ENCODE measurements at places on chromosomes 5 and 9.

DNA sequence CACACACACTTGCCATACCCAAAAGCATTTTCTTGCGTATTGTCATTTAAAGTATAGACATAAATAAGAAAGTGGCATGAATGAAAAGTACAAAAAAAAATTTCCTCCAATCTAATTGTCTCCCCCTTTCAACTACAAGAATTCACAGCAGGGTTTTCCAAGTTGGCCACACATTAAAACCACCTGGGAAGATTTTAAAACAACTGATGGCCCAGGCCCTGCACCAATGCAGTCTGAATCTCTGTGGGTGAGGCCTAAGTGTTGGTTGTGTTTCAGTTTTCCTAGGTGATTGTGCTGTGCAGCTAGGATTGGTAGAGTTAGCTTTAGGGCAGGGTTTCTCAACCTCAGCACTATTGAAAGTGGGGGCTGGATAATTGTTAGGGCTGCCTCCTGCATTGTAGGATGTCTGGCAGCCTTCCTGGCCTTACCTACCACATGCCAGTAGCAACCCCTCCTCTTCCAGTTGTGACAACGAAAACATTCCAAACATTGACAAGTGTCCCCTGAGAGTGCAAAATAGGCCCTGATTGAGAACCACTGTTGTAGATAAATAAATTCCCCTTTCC is 337.1 kb downstream of the KIAA0825 start:
- no peak for DNase-seq

GRCh38 chr5:11289208-11289607 is 528.2 kb upstream of the DAP start:
- DNase-seq = no peak

- DNase-seq = no peak
These were observed 876 bp downstream of the CAAP1 start for GRCh38 chr9:26891726-26892125.

GRCh38 chr9:103867886-103868285 is 226.2 kb upstream of the SMC2 start:
- DNase-seq = no peak

DNA sequence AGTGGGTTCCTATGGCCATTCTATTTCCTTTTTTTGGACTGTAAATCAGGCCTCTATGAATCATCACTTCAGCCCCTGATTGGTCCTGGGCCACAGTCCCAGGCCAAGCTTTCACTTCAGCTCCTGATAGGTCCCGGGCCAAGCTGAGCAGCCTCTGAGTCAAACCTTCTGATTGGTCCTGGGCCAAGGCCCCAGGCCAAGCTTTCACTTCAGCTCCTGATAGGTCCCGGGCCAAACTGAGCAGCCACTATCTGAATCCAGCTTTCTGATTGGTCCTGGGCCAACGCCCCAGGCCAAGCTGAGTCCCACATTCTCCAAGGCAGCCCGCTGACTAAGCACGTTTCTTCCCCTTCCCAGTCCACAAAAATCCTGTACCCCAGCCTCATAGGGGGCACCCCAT is 1972.9 kb upstream of the ACO1 start:
- no peak for DNase-seq

DNA sequence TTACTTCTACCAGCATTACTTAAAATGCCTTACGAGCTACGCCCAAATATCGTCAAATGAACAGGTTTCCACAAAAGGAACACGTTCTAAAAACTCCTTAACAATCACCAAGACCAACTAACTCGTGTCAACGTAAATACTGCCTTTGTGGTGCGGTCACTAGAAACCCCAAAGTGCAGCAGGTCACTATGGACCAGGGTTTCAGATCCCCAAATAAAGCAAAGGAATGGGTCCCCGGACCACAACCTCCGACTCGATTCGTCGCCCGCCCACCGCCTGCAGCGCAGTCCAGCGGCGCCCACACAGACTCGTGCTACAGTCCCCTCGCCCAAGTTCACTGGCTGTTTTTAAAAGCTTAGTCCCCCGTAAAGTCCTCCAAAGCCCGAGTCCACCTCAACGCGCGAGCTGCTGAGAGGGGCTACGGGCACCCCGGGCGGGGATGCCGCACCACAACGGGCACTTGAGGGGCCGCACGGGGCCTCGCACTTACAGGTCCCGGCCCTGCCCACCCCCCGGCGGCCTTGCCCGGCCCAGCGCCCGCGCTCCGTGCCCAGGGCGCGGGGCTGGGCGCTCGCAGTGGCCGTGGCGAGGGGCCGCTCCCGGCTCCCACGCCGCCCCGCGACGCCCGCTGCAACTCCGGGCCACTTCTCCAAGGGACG is 1.1 kb downstream of the NFIB start:
- DNase-seq = no peak

GRCh38 chr5:66529182-66529581 is 67.0 kb upstream of the MAST4 start:
- DNase-seq = no peak

- DNase-seq = no peak
These were observed 31.1 kb downstream of the DYNC2I2 start for GRCh38 chr9:128625391-128626146.

DNA sequence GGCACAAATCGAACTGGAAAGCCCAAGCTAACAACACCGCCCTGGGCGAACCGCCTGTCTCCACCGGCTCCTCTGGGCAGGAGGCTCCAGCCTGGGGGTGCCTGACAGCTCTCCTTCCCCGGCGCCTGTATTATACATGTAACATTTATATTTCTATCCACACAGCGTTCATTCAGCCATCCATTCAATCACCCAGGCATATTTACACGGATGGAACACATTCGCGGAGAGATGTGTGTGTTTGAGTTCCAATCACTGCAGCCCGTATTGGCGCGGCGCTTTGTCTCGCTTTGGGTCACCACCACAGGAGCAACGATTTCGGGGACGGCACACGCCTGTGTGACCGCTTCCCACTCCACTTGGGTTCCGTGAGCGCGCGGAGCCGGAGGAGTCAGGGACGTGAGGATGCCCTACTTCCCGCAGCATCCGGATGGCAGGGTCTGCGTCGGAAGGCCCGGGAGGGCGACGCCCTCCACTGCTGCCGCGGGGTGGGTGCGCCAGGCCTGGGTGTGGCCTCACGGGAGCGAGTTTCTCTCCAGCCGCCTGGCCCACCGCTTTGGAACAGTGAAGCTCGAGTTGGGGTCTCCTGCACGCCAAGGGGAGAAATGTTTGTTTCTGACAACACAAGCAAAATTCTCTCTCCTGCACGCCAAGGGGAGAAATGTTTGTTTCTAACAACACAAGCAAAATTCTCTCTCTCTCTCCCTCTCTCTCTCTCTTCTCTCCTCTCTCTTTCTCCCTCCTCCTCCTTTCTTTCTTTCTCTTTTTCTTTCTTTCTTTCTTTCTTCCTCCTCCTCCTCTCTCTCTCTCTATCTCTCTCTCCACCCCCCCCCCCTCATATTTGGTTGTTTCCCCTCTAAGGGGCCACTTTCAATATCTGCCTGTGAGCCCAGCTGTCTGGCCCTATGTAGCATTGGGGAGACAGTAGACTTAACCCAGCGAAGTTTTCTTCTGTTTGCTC is 1.1 kb upstream of the SV2C start:
- DNase-seq = no peak

DNA sequence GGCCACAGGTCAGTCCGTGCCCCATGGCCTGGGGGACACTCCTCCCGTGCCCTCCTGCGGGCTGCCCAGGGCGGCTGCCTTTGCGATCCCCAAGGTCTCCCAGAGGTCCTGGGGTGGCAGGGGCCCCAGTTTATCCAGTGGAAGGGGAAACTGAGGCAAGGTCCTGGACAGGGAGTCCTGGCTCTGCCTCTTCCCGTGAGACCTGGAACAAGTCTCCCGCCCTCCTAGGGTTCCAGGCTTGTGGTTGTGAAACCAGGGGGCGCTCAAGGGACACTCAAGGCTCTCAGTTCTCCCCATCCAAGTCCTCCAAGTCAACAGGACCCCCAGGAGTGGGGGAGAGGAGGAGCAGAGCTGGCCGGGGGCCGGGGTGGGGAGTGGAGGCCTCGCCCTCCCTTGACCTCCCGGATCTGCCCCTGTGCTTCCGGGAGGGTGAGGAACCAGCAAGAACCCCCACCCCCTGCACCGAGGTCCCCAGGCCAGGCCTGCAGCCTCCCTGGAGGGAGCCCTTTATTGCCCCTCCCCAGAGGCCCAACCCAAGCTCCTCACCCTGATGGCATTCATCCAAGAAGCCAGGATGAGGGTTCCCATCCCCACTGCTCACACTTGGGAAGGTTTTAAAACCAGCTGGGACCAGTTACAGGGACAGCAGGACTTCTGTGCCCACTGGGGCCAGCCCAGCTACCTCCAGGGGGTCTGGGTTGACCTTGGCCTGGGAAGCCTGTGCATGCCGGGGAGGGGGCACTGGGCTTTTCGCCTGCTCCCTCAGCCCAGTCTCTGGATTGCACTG is 24.7 kb upstream of the TMEM250 start:
- no peak for DNase-seq

GRCh38 chr5:159905496-159905895 is 10.8 kb upstream of the ADRA1B start:
- DNase-seq = no peak

DNA sequence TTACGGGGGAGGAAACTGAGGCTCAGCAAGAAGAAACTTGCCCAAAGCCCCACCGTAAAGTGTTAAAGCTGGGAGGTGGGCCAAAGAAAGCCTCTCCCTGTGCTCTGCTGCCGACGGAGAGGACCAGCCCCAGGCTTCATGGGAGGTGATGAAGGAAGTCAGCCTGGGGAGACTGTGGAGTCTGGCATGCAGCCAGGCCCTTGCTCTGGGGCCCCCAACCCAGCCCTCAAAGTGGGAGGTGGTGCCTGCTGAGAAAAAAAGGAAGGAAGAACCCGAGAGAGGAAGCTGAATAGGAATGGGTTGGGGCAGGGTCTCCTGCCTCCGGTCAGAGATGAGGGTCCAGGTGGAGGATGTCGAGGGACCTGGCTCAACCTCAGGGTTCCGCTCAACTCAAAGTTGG is 3.8 kb downstream of the RNF44 start:
- DNase-seq = peak; percentile 66

DNA sequence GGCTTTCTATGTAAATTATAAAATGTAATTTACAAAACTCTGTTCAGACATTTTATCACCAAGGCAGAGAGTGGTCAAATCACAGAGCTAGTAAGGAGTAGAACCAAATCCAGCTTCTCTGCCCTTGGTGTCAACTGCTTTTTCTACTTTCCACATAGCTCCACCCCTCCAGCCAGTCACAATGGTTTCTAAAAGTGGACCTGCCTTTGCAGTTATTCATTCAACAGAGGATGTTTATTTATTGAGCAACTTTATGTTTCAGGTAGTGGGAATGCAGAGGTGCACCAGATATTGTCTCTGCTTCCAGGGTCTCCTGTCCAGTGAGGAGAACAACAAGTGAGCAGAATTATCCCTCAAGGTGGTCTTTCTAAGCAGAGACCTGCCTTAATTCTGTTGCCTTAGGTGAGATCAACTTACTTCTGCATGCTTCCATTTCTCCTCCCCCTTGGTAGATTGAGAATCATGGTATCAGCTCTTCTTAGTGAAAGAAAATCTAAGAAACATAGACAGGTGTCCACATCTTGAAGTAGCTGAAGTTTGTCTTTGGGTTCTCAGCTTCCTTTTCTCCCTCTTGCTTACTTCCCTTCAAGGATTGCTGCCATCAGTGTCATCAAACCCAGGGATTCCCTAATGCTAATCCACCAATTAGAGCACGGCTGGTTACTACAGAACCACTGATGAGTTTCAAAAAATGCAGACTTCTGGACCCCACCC is 17.2 kb upstream of the PDCD1LG2 start:
- no peak for DNase-seq

DNA sequence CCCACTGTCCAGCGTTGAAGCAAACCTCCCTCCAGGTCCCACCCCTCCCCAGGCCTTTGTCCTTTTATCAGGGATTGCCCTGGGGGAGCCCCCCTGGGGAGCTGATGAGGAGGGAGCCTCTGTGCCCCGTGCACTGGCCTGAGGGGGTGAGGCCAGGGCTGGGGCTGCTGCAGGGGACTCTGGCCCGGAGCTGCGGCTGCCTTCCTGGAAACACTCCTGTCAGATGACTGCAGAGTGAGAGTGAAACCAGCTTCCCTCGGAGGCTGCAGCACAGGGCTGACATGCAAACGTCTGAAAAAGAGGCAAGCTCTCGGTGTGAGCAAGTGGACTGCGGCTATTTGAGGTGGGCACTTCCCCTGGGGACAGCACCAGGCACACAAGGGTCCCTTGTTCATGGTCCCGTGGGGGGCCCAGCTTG is 4.6 kb upstream of the TRAF2 start:
- no peak for DNase-seq

- DNase-seq = no peak
These were observed 424.8 kb downstream of the IRX1 start for GRCh38 chr5:4020400-4020799.

GRCh38 chr5:74851684-74852353 is 14.4 kb downstream of the FAM169A start:
- DNase-seq = peak; percentile 23

DNA sequence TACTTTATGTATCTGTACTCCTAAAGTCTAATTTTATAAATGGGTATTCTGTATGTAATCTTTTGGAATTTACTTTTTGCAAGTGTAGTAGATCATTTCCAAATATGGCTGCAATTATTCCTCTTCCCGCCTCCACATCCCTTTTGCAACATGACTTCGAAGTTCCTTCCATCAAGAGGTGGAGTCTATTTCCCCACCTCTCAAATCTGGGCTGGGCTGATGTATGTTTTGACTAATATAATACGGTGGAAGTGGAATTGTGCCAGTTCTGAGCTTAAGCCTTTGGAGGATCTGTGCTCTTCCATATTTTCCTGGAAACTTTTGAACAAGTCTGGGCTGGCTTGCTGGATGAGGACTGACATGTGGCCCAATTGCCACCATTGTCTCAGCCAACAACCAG is 155.9 kb downstream of the FGF18 start:
- DNase-seq = no peak

DNA sequence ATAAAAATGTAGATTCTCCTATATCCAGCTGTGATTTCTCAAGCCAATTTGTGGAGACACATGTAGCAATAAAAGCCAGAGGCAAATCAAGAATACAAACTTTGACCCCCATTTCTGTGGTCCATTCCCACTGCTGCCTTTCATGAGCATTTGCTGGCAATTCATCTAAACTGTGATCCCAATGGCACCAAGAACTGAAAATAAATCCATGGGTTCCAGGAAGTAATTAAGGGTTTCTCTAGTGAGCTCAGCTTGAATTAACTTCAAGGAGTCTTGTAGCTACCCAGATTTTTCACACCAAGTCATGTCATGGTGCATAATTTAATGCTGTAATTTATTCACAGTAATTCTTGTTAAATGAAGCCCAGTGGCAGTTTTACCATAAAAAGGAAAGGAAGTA is 145.0 kb upstream of the SMC2 start:
- DNase-seq = no peak

DNA sequence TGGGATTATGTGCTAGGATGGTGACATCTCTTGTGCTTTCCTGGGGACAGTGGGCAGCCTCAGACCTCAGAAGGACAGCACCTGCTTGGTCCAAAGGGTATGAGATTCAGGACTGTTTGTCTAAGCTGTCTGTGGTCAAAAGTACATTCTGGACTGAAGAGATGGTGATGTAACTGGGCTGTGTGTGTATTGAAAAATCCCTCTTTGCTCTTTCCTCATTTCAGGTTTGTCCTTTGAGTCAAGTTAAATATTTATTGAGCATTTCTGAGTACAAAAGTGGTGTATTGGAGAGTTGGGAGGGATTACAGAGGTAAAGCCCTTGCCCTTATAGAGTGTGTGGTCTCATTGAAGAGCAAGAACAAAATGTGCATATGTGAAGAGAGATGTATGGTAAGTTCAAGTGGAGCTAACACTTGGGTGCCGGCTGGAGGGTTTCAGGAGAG is 46.7 kb downstream of the RCL1 start:
- no peak for DNase-seq

GRCh38 chr9:134240361-134240760 is 76.0 kb upstream of the RNU6ATAC start:
- no peak for DNase-seq

All from CD14-positive monocyte (primary cell).